ENCODE measurements at places on chromosomes 7 and 10. TPM values are rescaled to one million over a fixed set of nuclear protein-coding genes. Genes with fewer than 3 reads are reported as not detected.

Gene MDH2
- total RNA-seq, result 71.9 TPM

Gene COL17A1
- total RNA-seq, result 0.45 TPM

Gene ASAH2
- 22.8 TPM for total RNA-seq

Gene PTPRN2
- total RNA-seq, result 136 TPM

Gene WASHC2A
- 30.9 TPM for total RNA-seq

Gene CCDC172
- total RNA-seq, result not detected

Measured in stomach (tissue), 19 donors.